ENCODE measurements at places on chromosomes 7 and 10. TPM values are rescaled to one million over a fixed set of nuclear protein-coding genes. Genes with fewer than 3 reads are reported as not detected.

DNA sequence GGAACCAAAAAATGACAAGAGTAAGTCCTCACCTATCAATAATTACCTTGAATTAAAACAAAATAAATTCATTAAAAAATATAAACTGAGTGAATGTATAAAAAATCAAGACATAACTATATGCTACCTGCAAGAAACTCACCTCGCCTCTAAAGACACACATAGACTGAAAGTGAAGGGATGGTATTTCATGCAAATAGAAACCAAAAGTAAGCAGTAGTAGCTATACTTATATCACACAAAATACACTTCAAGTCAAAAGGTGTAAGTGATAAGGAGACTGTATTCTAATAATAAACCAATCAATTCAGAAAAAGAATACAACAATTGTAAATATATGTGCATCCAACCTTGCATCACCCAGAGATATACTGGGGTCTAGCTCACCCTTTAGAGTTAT, 332.6 kb downstream of the SH2D4B start:
- no peak for DNase-seq

- no peak for DNase-seq
Measured at GRCh38 chr10:132636358-132636757, 98.8 kb downstream of the INPP5A start.

- DNase-seq: no peak
Measured at GRCh38 chr7:26681819-26682418, 182.5 kb downstream of the SKAP2 start.

DNA sequence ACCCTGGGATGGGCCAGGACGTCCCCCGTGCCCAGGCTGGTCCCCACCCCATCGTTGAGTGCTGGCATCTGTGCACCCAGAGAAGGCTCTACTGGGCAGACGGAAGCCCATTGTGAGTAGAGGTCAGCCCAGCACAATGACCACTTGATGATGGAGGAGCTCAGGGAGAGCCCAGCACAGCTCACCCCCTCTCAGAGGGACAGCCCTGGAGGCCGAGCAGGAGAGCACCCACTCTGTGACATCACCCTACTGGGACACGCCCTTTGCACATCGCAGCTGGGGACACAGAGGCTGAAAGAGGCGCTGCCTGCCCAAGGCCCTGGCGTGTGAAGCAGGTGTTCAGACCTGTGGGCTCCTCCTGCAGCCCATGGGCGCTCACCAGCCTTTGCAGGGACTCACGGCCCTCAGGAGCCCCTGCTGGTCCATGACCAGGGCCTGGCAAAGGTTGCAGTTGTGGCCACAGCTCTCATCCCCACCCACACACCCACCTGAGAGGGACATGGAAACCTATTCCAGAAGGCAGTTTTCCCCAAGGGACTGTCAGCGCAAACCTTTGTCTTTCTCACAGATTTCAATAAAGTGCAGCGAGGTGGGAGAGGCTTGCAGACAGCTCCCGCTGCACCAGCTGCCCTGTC, 67.2 kb upstream of the PPP2R2D start:
- DNase-seq: no peak

DNA sequence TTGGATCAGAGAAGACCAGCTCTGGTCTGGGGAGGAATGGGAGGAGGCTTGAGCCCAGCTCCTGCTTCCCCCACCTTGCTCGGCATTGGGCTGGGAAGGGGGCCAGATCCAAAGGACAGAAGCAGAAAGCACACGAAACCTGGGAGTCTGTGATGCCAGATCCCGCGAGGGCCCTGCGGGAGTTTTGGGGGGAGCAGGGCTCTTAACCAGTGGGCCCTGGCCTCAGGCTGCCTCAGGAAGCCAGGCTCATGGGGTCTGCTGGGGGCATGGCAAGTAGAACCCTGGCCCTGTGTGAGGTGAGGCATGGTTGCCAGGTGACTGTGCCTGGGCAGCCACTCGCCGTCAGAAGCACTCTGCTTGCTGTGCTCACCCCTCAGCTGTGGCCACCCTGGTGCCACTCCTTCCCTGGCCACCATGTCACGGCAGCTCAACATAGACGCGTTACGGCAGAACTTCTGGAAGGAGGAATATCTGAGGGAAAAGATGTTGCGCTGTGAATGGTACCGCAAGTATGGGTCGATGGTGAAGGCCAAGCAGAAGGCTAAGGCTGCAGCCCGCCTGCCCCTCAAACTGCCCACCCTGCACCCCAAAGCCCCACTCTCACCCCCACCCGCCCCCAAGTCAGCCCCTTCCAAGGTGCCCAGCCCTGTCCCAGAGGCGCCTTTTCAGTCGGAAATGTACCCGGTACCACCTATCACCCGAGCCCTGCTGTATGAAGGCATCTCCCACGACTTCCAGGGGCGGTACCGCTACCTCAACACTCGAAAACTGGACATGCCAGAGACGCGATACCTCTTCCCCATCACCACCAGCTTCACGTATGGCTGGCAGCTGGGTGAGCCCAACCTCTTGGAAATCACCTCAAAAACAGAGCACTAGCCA, 3.6 kb downstream of the ATP6V1F start:
- DNase-seq: no peak

- no peak for DNase-seq
Measured at GRCh38 chr7:93882468-93882867, 8.1 kb downstream of the TFPI2 start.

- no peak for DNase-seq
Measured at GRCh38 chr7:122515404-122515803, 183.5 kb downstream of the RNF133 start.

- no peak for DNase-seq
Measured at GRCh38 chr7:46210467-46210866, 289.4 kb upstream of the IGFBP3 start.

DNA sequence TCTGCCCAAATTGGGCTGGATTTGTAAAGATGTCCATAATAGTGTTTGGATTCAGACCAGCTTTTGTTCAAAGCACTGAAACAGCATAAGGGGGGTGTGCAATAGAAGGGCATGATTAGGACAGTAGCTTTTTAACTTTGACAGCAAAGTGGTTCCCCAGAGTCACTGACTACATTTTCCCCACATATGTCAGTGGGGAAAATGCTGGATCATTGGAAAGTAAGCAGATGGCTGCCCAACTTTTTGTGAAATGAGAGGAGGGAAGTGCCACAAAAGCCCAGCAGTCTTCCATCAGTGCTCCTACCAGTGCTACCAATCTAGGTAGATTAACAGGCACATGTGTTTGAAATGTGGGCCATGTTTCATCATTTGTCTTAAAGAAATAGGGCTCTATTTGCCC, 162.8 kb downstream of the FZD1 start:
- DNase-seq: no peak

DNA sequence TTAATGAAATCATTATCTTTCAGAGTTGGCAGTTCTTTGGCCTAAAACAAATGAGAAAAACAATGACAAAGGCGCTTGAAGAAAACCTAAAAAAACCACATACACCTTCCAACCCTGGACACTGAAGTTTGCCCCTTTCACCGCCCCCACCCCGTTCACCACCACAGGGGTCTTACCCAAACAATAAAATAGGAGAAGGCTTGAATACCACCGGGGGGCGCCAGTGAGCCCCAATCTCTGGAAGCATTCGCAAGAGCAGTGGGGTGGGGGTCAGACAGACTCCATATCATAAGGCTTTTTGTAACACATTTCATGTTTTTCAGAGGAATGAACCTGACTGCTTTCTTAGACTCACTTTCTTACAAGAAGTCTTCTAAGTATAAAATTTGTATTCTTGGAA, 163.6 kb downstream of the PIP4K2A start:
- DNase-seq: no peak

GRCh38 chr10:123269017-123269552, 114.9 kb downstream of the BUB3 start:
- DNase-seq: no peak

- DNase-seq: no peak
Measured at GRCh38 chr7:18663321-18663720, 167.8 kb downstream of the HDAC9 start.

DNA sequence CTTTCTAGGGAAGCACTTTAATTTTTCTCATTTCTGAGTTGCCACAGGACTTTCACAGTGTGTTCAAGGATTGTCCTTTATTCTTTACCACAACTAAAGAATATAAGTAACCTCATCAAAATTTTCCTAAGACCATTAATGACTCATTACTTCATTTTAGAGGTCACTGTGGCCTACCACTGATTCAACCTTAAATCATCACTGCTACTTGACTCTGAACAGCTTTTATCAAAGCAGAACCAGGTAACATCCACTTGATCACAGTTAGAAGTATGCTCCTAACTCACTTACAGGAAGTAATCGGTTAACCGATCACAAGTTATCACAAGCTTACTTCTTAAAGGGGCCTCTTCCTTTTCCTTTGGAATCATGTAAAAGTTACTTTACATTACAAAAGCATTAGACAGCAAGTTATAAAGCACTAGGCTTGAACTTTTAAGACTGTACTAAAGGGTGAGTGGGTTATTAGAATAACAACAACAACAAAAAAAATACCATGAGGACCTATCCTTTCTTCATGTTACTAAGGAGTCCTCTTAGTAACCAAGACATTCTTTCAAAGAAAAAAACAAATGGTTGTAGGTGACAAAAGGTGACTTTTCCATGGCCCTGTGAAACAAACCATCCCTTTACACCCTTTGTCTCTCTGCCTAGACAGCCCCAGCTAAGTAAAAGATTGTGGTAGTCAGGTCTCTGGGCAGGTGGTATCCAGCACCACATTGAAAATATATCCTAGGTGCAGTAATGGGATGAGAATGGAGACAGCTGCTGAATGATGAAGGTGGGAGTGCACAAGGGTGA, 40.0 kb upstream of the PDK4 start:
- DNase-seq: no peak

DNA sequence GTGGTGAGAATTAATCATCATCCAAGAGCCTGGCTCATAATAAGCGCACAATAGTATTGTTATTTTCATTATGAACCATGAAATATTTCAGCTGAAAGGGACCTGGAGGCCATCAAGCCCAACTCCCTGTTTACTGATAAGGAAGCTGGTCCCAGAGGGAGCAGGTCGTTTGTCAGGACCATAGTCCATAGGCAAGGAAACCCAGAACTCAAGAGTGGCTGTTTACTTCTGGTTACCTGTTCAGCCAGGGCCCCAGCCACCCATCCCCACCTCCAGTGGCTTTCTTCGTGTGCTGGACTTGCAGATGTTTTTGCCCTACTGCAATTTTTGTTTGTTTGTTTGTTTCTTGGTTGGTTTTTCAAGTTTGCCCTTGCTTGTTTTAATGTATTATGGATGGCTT, 152.0 kb downstream of the TPST1 start:
- no peak for DNase-seq

DNA sequence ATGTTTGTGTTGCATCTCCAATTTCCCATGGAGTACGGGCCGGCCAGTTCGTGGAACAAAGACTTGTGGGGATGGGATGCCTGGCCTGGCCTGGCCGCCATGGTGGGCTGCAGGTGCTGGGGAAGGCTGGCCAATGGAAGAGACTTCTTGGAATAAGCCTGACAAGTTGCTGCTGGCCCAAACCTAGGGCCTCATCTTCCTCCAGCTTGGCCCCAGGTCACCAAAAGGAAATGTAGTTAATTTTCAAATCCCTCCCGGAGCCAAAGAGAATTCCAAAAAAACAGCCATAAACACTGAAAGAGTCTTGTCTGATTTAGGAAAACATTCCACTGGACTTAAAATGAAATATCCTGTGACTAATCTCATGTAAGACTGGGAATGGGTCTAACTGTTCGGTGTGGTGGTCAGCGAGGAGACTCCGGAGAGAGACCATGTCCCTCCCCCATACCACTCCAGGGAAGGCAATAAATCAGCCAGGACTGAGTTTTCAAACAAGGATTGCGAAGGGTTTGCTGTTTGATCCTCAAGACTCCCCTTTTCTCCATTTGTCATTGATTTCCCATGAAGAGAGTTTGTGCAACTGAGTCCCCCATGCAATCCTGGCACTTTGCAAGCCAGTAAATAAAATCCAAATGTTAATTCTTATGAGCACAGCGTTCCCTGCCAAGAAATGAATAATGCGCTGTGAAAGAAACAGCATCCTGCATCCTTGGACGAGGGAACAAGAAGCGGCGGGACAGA, 128.7 kb upstream of the HABP2 start:
- no peak for DNase-seq

DNA sequence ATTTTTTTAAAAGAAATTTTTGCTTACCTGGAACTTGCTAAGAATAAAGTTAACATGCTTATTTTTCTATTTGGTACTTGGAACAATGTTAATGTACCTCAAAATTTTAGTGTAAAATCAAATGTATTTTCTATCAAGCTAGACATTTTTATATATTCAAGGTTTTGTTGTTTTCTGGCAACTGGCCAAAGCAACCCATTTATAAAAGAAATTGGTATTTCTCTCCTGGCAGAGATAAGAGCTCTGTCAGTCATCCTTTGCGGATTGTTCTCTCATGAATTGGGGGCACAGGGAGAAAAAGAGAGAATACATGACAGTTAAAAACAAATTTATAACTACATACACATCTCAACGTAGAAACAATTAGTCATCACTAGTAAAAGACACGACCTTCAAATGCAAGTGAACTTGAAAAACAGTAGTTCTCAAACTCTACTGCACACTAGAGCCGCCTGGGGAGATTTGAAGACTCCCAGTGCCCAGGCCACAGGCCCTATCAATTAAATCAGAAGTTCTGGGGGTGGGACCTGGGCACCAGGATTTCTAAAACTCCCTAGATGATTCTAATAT, 152.4 kb upstream of the LAMB4 start:
- DNase-seq: no peak

- no peak for DNase-seq
Measured at GRCh38 chr10:108469940-108470339, 1305.4 kb upstream of the SORCS1 start.

DNA sequence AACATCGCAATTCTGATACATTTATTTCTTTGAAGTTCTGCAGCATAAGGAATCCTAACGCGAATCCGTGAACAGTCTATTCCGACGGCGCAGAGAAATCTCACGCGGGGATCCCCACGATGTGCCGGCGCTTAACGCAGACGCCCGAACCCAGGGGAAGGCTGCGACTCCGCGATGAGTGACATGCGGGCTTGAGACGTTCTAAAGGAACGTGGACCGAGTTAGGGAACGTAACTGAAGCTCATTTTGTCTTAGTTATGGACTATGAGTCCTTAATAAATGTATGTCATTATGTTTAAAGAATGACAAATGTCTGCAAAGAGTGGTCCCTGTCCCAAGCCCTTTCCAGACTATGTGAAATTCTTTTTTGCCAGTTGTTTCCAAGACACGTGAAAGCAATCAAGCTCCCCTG, 995 bp upstream of the PARD3 start:
- no peak for DNase-seq

DNA sequence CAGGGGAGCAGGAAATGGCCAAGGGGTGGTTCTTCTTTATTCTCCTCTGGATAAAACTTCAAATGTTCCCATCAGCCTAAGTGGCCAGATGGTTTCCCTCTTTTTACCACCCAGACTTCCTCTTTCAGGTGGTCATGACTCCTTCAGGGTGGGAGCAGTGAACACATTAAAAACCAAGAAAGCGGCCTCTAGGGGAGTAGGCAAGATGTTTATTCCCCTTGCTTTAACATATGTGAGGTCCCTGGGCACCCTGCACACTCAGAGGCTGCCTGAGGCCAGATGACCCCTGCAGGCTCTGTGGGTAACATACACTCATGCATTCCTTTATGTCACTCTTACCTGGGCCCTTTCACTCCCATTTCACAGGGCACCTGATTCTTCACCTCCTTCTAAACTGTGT, 357.4 kb downstream of the ABCA13 start:
- no peak for DNase-seq

- DNase-seq: no peak
Measured at GRCh38 chr7:100933734-100934133, 15.6 kb upstream of the MUC3A start.

Gene LRRD1
- total RNA-seq: not detected

Gene MAT1A
- total RNA-seq: not detected

Gene TMEM225B
- 0.43 TPM for total RNA-seq

Gene EBF3
- total RNA-seq: not detected

Gene TBXAS1
- 11.1 TPM for total RNA-seq

Gene C10orf53
- not detected for total RNA-seq

Gene AEBP1
- total RNA-seq: 78.4 TPM

Gene FAM25G
- not detected for total RNA-seq

Gene EIF5AL1
- total RNA-seq: 0.43 TPM

All from epithelial cell of proximal tubule (primary cell).